ENCODE measurements at places on chromosomes 6 and 20.

DNA sequence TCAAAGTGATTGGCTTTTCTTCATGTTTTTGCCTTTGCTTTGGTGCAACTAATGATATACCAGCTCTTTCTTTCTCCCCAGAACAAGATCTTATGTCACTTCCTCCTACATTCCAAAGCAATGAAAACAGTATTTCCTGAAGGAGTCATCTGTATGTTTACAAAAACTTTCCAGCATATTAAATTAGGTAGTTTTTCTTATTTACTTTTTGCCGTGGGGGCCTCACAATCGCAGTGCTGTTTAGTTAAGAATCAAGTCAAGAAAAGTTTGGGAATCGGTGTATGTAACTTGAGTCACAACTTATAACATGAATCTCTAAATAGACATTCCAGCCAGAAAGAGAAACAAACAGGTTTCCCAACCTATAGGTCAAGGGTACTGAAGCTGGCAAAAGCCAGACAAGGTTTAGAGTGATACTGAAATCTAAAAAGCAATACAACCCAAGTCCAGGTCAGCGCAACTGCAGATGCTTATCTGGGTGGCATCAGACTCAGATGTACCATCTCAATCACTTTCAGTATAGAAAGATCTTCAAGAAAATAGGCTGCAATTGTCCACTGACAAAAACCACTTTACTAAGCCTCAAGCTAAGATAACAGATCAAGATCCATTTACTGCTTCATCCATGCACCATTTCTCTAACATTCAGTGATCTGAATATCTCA lies 63.6 kb downstream of the IPCEF1 start:
- no peak overlapping the region for H3K27ac ChIP-seq
- H3K36me3 ChIP-seq, result no peaks in the 10 kb centered on the region
- H3K4me3 ChIP-seq, result no peak overlapping the region
- no peaks in the 10 kb centered on the region for H3K4me1 ChIP-seq

GRCh38 chr6:11833626-11834592 lies 55.3 kb upstream of the ADTRP start:
- no peaks in the 10 kb centered on the region for H3K27me3 ChIP-seq
- H3K4me3 ChIP-seq, result no peak overlapping the region
- H3K27ac ChIP-seq, result no peak overlapping the region

- DNase-seq, result no peak
- peaks cover 5% of the 10 kb centered on the region for H3K36me3 ChIP-seq
- H3K27me3 ChIP-seq, result no peaks in the 10 kb centered on the region
- H3K4me1 ChIP-seq, result no peaks in the 10 kb centered on the region
These were observed 79.7 kb upstream of the SYNDIG1 start for GRCh38 chr20:24389686-24390085.

DNA sequence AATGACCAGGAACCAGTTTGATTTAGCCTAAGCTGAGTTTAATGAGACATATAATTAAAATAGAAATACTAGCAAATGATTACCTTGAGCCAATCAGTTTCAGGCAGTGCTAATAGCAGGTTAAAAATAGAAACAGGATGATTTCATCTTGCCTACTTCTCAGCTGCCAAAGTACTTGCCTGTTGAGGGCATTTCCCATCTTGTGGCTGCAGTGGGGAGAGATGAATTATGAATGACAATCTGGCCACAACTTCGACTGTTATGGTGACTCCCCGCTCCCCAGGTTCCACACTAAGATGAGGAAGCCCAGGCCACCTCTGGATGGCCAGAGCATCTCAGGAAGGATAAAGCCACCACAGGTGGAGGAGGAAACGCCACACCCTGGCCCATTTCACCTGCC lies 31.3 kb downstream of the MBOAT1 start:
- H3K4me3 ChIP-seq, result no peak overlapping the region
- H3K4me1 ChIP-seq, result no peaks in the 10 kb centered on the region
- H3K36me3 ChIP-seq, result peaks cover 10% of the 10 kb centered on the region
- no peak for DNase-seq
- H3K27me3 ChIP-seq, result no peaks in the 10 kb centered on the region
- H3K27ac ChIP-seq, result no peak overlapping the region

- peaks cover 5% of the 10 kb centered on the region for H3K36me3 ChIP-seq
- no peaks in the 10 kb centered on the region for H3K27me3 ChIP-seq
- H3K4me3 ChIP-seq, result no peak overlapping the region
- H3K4me1 ChIP-seq, result no peaks in the 10 kb centered on the region
- no peak for DNase-seq
- no peak overlapping the region for H3K27ac ChIP-seq
These were observed 102.1 kb upstream of the SRSF6 start for GRCh38 chr20:43355610-43356009.

DNA sequence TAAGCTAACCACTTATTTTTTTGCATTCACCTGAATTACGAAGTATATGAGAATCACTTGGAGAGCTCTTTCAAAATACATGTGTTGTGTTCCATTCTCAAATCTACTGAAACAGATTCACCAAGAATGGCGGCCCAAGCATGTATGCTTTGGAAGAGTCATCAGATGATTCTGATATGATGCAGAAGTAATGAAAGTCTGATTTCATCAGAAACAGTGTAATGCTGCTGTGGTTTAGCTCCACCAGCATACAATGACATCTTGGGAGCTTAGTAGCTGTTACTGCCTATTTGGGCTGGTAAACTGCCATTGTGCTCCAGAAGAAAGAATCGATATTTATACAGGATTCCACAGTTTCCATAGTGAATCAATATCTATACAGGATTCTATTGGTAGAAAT lies 52.9 kb downstream of the UBR2 start:
- H3K36me3 ChIP-seq, result no peaks in the 10 kb centered on the region
- no peaks in the 10 kb centered on the region for H3K27me3 ChIP-seq
- no peak for DNase-seq
- H3K4me1 ChIP-seq, result peaks cover 10% of the 10 kb centered on the region
- no peak overlapping the region for H3K4me3 ChIP-seq

- no peak overlapping the region for H3K27ac ChIP-seq
- peaks cover 28% of the 10 kb centered on the region for H3K4me1 ChIP-seq
- peaks cover 9% of the 10 kb centered on the region for H3K27me3 ChIP-seq
- no peak overlapping the region for H3K4me3 ChIP-seq
These were observed 36.5 kb upstream of the MPC1 start for GRCh38 chr6:166419286-166419685.

DNA sequence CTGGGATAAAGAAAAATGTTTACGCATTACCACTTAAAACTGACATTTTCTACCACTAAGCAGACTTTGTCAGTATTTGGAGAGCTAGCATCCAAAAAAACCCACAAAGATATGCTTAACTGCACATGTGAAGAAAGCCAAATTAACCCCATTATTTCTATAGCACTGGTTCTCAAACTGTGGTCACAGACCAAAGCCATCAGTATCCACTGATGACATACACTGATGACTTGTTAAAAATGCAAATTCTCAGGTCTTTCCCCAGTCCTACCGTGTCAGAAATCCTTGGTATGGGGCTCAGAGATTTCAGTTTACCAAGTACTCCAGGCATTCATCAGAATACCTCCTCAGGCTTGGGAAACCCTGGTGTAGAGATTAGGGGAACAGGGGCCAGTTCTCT lies 230.2 kb downstream of the PTPRK start:
- H3K27me3 ChIP-seq, result peaks cover 1% of the 10 kb centered on the region
- H3K4me1 ChIP-seq, result peaks cover 1% of the 10 kb centered on the region
- no peak for DNase-seq
- H3K4me3 ChIP-seq, result no peak overlapping the region

GRCh38 chr20:14245368-14245970 lies 91.9 kb downstream of the FLRT3 start:
- DNase-seq, result no peak
- H3K4me3 ChIP-seq, result no peak overlapping the region
- no peaks in the 10 kb centered on the region for H3K27me3 ChIP-seq
- no peaks in the 10 kb centered on the region for H3K36me3 ChIP-seq
- no peak overlapping the region for H3K27ac ChIP-seq

- H3K4me1 ChIP-seq, result no peaks in the 10 kb centered on the region
- H3K27ac ChIP-seq, result no peak overlapping the region
- H3K4me3 ChIP-seq, result no peak overlapping the region
- H3K27me3 ChIP-seq, result peaks cover 1% of the 10 kb centered on the region
These were observed 7.0 kb upstream of the ID4 start for GRCh38 chr6:19830171-19830570.

DNA sequence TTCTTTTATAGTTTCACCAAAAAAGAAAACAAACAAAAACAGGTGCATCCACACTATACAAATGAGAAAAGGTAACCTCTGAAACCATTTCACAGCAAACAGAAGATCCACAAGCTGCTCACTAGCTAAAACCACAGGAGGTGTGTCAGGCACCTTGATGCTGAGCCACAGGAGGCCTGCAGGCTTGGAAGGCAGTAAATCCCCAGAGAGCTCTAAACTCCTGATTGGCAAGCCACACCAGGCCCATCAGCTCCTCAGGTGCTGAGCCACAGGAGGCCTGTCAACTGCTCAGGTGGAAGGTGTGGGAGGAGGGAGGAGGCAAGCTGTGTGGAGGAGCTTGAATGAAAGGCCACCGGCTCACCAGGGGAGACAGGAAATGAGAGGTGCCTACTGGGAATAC lies 273.0 kb downstream of the PKHD1 start:
- no peaks in the 10 kb centered on the region for H3K27me3 ChIP-seq
- H3K4me3 ChIP-seq, result no peak overlapping the region
- no peak for DNase-seq

GRCh38 chr6:159094444-159095252 lies 49.9 kb upstream of the TAGAP start:
- peak overlapping the region; percentile 84 for H3K27ac ChIP-seq
- H3K36me3 ChIP-seq, result no peaks in the 10 kb centered on the region
- peak; percentile 70 for DNase-seq
- peak overlapping the region; percentile 75 for H3K4me3 ChIP-seq
- H3K4me1 ChIP-seq, result peaks cover 37% of the 10 kb centered on the region

DNA sequence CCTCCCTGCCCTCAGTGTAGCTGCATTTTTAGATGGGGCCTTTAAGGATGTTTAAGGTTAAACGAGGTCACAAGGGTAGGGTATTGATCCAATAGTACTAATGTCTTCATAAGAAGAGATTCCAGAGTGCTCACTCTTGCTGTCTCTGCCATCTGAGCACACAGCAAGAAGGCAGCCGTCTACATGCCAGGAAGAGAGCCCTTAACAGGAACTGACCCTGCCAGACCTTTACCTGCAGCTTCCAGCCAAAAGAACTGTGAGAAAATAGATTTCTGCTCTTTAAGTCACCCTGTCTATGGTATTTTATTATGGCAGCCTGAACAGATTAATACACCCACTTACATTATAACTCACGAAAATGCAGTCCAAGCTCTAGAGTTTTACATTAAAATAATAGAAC lies 685.3 kb upstream of the MARCKS start:
- no peak for DNase-seq
- no peaks in the 10 kb centered on the region for H3K27me3 ChIP-seq
- H3K36me3 ChIP-seq, result peaks cover 6% of the 10 kb centered on the region
- H3K4me1 ChIP-seq, result peaks cover 16% of the 10 kb centered on the region

DNA sequence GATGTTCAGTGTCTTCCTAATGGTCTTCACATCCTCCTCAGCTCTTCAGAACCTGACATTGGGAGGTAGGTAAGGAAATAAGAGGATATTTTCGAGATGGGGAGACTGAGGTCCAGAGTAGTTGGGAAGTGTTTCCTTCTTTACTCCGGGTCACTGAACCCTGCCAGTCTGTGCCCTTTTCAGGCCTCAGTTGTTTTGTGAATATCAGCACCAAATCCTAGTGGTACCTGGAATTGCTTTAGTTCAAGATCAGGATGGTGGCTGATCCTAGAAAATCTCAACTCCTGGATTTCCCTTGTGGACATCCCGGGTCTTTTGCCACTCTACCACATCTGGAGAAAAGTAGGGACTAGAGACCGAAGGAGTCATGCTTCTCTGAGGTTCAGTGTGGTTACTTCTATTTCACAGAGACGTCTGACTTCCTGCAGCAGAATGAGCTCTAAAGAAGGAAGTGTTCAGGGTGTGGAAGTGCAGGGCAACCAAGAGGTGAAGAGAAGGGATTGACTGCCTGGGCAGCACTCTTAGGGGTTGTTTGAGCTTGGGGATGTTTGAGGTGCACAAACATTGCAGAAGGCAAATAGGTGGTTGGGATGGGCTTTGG lies 995 bp downstream of the STK4 start:
- peaks cover 7% of the 10 kb centered on the region for H3K27me3 ChIP-seq
- H3K36me3 ChIP-seq, result no peaks in the 10 kb centered on the region
- H3K27ac ChIP-seq, result peak overlapping the region; percentile 87
- peak overlapping the region; percentile 98 for H3K4me3 ChIP-seq
- peaks cover 4% of the 10 kb centered on the region for H3K4me1 ChIP-seq

DNA sequence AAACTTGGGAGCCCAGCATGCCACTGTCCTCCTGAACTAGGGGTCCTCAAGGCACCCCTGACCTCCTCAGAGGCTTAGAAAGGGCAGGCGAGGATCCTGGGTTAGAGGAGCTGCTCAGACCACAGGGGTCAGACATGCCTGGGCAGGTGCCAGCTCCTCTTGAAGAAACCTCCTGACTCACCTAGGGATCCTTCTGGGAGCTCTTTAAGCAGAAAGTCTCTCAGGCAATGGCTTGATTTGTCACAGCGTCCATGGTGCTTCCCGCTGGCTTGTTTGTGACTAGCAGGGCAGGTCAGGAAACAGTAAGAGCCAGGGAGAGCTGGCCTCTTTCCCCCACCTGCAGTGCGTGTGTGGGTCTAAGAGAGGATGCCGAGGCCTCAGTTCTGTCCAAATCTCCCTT lies 174.5 kb upstream of the SNX9 start:
- peaks cover 3% of the 10 kb centered on the region for H3K36me3 ChIP-seq
- H3K4me1 ChIP-seq, result peaks cover 13% of the 10 kb centered on the region
- H3K27ac ChIP-seq, result no peak overlapping the region
- H3K27me3 ChIP-seq, result peaks cover 2% of the 10 kb centered on the region

GRCh38 chr6:36752886-36753506 lies 55.4 kb downstream of the RAB44 start:
- DNase-seq, result no peak
- peaks cover 6% of the 10 kb centered on the region for H3K36me3 ChIP-seq
- no peak overlapping the region for H3K27ac ChIP-seq

DNA sequence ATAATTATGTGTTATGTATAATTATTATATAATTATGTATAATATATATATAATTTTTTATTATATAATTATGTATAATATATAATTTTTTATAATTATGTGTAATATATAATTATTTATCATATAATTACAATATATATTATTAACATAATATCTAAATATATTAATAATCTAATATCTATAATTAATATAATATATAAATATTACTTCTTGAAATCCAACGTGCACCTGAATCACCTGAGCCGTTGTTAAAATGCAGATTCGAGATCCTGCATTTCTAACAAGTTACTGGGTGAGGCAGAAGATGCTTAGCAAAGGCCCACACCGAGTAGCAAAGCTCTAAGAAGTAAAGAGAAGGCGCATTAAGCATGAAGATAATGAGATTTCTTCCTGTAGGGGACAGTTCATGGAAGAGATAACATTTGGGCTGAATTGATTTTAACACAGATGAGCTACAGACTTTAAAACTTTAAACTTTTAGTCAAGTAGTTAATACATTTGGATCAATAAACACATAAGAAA lies 406.4 kb upstream of the PLCB4 start:
- no peak overlapping the region for H3K27ac ChIP-seq
- H3K36me3 ChIP-seq, result no peaks in the 10 kb centered on the region
- H3K4me1 ChIP-seq, result peaks cover 9% of the 10 kb centered on the region
- H3K4me3 ChIP-seq, result no peak overlapping the region
- peaks cover 2% of the 10 kb centered on the region for H3K27me3 ChIP-seq

- H3K27me3 ChIP-seq, result peaks cover 3% of the 10 kb centered on the region
- H3K4me3 ChIP-seq, result no peak overlapping the region
- DNase-seq, result no peak
- no peaks in the 10 kb centered on the region for H3K36me3 ChIP-seq
- H3K27ac ChIP-seq, result no peak overlapping the region
These were observed 285.6 kb downstream of the CDKAL1 start for GRCh38 chr6:20819774-20820400.

GRCh38 chr20:51856432-51856831 lies 54.1 kb upstream of the SALL4 start:
- H3K36me3 ChIP-seq, result no peaks in the 10 kb centered on the region
- H3K4me1 ChIP-seq, result no peaks in the 10 kb centered on the region
- no peak overlapping the region for H3K4me3 ChIP-seq
- H3K27ac ChIP-seq, result no peak overlapping the region
- no peak for DNase-seq

Measured in glutamatergic neuron (in vitro differentiated cells).